ENCODE measurements at places on chromosomes 12 and 14. TPM values are rescaled to one million over a fixed set of nuclear protein-coding genes. Genes with fewer than 3 reads are reported as not detected.
A peak's percentile ranks its signal among the peaks of the same experiment; 100 is the strongest.

The USP44 gene
- total RNA-seq, result not detected

The SLC17A8 gene
- not detected for total RNA-seq

DNA sequence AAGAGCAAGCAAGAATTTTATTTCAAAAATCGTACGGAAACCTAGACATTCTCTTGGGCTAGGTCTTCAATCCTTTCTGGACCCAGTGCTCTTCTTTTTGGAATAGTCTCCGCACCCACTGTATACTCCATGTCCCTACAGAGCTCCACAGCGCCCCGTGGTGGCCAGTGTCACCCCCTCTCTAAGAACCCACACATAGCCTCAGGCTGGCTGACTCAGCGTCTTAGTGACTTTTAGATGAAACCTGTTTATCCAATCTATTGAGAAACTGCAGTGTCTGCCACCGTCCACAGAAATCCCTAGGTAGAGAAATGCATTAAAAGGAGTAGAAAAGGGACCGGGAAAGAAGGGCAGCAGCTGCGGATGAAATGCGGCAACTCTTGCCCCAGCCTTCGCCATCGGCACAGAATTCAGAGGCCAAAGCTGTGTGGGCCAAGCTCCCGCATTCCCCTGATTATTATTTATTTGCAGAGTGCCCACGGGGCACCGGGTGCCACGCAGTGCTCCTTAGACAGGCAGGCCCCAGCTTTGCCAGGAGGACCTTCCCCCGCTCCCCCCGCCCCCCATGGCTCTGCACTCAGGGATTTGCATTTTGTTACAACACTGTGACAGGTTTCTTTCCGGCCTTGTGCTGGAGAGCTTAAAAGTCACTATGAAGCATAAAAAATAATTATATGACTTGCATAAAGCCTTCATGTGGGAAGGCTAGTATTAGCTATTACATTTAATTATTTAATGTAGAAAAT is 170.1 kb upstream of the FKBP4 start:
- H3K27me3 ChIP-seq, result peaks cover 65% of the 10 kb centered on the region
- peaks cover 7% of the 10 kb centered on the region for H3K4me1 ChIP-seq
- DNase-seq, result peak; percentile 86
- H3K27ac ChIP-seq, result no peak overlapping the region
- no peaks in the 10 kb centered on the region for H3K36me3 ChIP-seq
- H3K4me3 ChIP-seq, result no peak overlapping the region

DNA sequence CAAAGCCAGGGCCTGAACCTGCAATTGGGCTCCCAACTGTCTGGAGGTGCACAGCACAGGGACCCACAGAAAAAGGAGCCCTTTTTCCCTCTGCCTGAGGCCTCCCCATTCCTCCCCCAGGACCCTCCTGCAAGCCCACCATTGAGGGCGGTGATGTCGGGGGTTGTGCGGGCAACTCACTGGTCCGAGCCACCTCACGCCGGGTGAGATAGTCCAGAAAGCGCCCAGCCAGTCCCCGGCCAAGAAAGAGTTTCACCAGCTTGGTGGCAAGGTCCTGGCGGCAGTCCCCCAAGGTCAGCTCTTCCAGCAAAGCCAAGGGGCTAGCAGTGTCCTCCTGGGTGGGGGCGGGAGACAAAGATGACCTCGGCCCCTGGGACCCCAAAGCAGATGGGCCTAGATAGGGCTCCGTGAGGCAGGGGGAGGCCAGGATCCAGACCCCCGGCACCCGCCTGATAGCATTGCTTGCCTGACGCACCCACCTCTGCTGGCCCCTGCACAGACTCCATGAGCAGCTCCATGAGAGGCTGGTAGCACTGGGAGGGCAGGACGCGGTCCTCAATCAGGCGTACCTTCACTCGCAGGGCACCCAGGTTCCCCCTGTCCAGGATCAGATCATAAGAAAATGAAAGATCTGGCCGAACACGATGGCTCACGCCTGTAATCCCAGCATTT is 20.0 kb downstream of the RASAL1 start:
- no peak overlapping the region for H3K4me3 ChIP-seq
- no peak for DNase-seq
- H3K27me3 ChIP-seq, result no peaks in the 10 kb centered on the region
- no peak overlapping the region for H3K27ac ChIP-seq

The ADAMTS20 gene
- total RNA-seq, result not detected

The CLEC9A gene
- not detected for total RNA-seq

GRCh38 chr12:31751085-31751484 is 22.3 kb upstream of the AMN1 start:
- H3K4me1 ChIP-seq, result peaks cover 24% of the 10 kb centered on the region
- no peak overlapping the region for H3K4me3 ChIP-seq
- DNase-seq, result no peak
- no peaks in the 10 kb centered on the region for H3K27me3 ChIP-seq

The CCDC177 gene
- not detected for total RNA-seq

GRCh38 chr14:22448905-22449599 is 140.0 kb downstream of the DAD1 start:
- DNase-seq, result no peak
- no peak overlapping the region for H3K27ac ChIP-seq
- H3K36me3 ChIP-seq, result no peaks in the 10 kb centered on the region
- H3K27me3 ChIP-seq, result peaks cover 17% of the 10 kb centered on the region
- no peak overlapping the region for H3K4me3 ChIP-seq

DNA sequence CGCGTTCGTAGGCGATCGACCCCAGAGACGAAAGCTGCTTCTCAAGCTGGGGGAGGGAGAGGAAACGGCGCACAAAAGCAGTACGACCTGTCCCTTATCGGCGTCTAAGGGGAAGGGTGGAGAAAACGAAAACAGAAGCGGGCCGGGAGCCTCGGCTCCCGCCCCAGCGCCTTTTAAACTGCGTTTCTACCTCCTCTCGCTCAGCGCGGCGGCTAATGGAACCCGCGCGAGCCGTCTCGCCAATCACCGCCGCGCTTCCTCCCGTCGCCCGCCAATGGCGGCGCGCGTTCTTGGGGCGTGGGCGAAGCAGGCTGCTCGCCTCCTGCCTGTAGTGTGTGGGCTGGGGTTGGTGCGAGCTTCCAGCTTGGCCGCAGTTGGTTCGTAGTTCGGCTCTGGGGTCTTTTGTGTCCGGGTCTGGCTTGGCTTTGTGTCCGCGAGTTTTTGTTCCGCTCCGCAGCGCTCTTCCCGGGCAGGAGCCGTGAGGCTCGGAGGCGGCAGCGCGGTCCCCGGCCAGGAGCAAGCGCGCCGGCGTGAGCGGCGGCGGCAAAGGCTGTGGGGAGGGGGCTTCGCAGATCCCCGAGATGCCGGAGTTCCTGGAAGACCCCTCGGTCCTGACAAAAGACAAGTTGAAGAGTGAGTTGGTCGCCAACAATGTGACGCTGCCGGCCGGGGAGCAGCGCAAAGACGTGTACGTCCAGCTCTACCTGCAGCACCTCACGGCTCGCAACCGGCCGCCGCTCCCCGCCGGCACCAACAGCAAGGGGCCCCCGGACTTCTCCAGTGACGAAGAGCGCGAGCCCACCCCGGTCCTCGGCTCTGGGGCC is at the start of gene TMPO:
Gene TMPO, plus strand, starts transcription at position 304 of the 824 bp plus-strand sequence. Its CDS starts 278 bp downstream, at position 582.
- no peaks in the 10 kb centered on the region for H3K27me3 ChIP-seq
- H3K4me3 ChIP-seq, result peak within 1 kb of the TSS; percentile 96
- peak within 1 kb of the TSS; percentile 95 for H3K27ac ChIP-seq
- DNase-seq, result peak; percentile 94
- H3K4me1 ChIP-seq, result peaks cover 19% of the 10 kb centered on the region

GRCh38 chr12:104790296-104791125 is 167.6 kb downstream of the SLC41A2 start:
- peak; percentile 19 for DNase-seq
- no peak overlapping the region for H3K4me3 ChIP-seq
- peaks cover 15% of the 10 kb centered on the region for H3K4me1 ChIP-seq
- no peaks in the 10 kb centered on the region for H3K36me3 ChIP-seq
- no peaks in the 10 kb centered on the region for H3K27me3 ChIP-seq

- H3K4me1 ChIP-seq, result no peaks in the 10 kb centered on the region
- peaks cover 11% of the 10 kb centered on the region for H3K27me3 ChIP-seq
- DNase-seq, result no peak
- H3K36me3 ChIP-seq, result no peaks in the 10 kb centered on the region
Measured at GRCh38 chr14:72597252-72598233, 296.4 kb downstream of the DPF3 start.

DNA sequence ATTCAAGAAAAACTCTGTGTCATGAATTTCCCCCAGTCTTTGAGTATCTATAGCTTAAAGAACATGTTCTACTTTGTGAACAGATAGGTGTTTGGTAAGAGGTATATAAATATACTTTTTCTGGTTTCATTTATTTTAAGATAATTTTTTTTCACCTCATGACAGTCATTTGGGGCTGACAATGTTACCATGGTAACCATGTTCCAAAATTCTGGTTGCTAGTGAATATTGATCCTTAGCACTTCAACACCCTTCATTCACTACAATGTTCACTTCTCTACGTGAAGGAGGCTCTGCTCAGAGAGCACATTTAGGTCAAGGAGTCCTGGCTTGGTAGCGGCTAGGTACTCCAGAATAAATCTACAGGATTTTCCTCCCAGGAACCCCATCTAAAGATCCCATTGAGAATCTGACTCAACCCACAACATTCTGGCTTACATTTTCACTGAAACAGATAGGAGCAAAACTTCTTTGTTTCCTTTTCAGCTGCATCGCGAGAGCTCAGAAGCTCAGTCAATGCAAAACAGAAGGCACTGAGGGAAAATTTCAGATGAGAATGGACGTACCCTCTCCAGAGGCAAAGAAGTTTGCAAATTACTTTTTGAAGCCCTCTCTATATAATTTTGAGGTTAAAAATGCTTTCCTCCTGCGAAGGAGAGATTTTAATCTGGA is 93.6 kb downstream of the ARF6 start:
- H3K4me1 ChIP-seq, result no peaks in the 10 kb centered on the region
- H3K27ac ChIP-seq, result no peak overlapping the region
- H3K36me3 ChIP-seq, result no peaks in the 10 kb centered on the region
- H3K4me3 ChIP-seq, result no peak overlapping the region
- no peaks in the 10 kb centered on the region for H3K27me3 ChIP-seq
- DNase-seq, result no peak

DNA sequence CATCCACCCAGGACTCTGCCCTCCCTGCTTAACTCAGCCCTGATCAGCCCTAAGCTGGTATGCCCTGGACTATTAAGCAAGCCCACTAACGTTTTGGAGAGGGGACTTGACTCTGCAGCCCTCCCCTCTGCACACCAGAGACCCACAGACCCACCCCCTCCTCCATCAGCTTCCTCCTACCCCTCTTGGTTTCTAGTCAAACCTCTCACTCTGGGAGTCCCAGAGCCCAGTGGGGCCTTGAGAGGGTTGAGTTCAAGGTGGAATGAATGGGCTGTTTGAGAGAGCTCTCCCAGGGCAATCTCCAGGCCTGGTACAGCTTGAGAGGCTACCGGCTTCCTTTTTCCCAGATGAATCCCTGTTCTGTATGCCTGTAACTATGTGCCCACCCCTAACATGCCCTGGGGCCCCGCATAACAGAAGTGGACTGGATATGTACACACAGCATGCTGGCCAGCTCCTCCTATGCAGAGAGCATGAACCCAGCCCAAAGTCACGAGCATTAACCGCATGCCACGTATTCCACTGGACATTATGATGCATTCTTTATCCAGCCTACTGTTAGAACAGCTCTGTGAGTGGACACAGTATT is 43.6 kb downstream of the IRF2BPL start:
- no peak overlapping the region for H3K4me3 ChIP-seq
- H3K27ac ChIP-seq, result no peak overlapping the region
- no peak for DNase-seq
- H3K4me1 ChIP-seq, result no peaks in the 10 kb centered on the region
- H3K36me3 ChIP-seq, result no peaks in the 10 kb centered on the region

DNA sequence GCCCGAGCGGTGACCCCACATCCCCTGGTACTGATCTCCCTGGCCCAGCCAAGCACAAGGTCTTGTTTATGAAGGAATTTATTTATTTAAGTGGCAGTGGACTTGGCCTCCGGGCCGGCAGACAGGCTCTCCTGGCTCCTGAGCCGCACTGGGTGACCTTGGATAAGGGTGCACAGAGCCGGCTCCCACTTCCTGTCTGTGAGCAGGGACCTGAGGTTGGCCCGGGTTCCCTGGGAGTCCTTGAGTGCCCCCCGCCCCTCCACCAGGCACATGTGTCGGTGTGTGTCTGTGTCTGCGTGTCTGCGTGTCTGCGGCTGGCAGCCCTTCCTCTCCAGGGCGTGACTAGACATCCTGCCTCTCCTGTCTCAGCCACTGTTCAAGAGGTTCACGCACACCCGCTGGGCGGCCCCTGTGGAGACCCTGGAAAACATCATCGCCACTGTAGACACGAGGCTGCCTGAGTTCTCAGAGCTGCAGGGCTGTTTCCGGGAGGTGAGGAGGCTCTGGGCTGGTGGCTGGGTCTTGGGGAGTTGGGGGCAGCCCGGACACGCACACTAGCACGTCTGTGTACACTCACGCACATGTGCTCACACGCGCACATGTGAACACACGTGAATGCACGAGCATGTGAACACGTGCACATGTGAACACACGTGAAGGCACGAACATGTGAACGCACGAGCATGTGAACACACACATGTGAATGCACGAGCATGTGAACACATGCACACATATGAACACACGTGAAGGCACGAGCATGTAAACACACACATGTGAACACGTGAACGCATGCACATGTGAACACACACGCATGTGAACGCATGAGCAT is 9.3 kb downstream of the TNFAIP2 start:
- H3K4me1 ChIP-seq, result peaks cover 46% of the 10 kb centered on the region
- H3K4me3 ChIP-seq, result no peak overlapping the region
- DNase-seq, result no peak
- peaks cover 11% of the 10 kb centered on the region for H3K36me3 ChIP-seq
- no peaks in the 10 kb centered on the region for H3K27me3 ChIP-seq

- H3K27me3 ChIP-seq, result peaks cover 12% of the 10 kb centered on the region
- peaks cover 11% of the 10 kb centered on the region for H3K4me1 ChIP-seq
- H3K4me3 ChIP-seq, result no peak overlapping the region
- H3K27ac ChIP-seq, result no peak overlapping the region
- H3K36me3 ChIP-seq, result no peaks in the 10 kb centered on the region
Measured at GRCh38 chr14:94019329-94019728, 6.8 kb upstream of the OTUB2 start.

The FAIM2 gene
- total RNA-seq, result not detected

Data from MCF 10A (cell line).